Prostate gland (tissue), 2 donors: ENCODE measurements at places on chromosomes 3 and 15.

- DNase-seq, result no peak
These were observed 269.8 kb downstream of the CHST2 start for GRCh38 chr3:143389388-143389787.

- no peak for DNase-seq
These were observed 54.7 kb downstream of the FAM98B start for GRCh38 chr15:38508647-38509046.

DNA sequence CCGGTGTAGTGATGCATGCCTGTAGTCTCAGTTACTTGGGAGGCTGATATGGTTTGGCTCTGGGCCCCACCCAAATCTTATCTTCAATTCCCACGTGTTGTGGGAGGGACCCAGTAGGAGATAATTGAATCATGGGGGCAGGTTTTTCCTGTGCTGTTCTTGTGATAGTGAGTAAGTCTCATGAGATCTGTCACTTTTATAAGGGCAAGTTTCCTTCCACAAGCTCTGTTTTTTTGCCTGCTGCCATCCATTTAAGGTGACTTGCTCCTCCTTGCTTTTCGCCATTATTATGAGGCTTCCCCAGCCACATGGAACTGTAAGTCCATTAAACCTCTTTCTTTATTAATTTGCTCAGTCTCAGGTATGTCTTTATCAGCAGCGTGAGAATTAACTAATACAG, 566.7 kb upstream of the NECTIN3 start:
- DNase-seq, result no peak

DNA sequence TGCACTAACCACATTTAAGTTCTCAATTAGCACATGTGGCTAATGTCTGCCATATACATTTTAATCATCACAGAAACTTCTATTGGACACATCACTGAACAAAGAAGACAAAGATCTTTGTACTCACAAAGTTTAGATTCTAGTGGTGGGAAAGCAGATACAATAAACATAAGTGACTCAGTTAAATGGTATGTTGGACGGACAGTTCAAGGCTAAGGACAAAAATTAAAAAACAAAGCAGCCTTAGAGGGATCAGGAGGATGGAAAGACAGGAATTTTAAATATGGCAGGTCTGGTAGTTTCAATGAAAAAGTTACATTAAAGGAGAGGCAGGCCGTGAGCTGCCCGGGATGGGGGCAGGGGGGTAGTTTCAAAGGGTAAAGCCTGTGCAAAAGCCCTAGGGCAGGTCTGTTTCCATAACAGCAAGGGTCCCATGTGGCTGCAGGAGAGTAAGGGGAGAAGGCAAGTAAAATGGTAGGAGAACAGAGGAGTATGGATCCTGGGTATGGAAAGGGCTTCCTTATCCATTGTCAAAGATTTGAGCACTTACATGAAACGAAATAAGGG, 220.7 kb downstream of the FHIT start:
- DNase-seq, result no peak

DNA sequence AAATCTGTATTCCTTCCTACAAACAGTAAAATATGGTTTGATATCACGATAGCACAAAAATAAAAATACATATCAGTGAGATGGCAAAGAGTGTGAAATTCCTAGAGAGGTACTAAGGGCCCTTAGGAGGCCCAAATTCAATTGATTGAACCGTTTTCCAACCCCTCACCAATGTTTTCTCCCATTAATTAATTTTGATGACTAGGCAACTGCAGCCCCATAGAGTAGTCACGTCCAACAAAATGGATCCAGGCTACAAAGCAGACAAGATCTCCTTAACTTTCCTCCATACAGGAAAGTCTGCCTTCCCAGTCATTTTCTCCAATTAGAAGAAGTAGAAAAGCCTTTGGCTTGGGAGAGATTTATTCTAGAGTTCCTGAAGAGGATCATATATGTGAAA, 193.9 kb downstream of the PLOD2 start:
- no peak for DNase-seq

GRCh38 chr3:13594991-13595421, 46.1 kb downstream of the FBLN2 start:
- no peak for DNase-seq
